ENCODE measurements at places on chromosomes 4 and X.

DNA sequence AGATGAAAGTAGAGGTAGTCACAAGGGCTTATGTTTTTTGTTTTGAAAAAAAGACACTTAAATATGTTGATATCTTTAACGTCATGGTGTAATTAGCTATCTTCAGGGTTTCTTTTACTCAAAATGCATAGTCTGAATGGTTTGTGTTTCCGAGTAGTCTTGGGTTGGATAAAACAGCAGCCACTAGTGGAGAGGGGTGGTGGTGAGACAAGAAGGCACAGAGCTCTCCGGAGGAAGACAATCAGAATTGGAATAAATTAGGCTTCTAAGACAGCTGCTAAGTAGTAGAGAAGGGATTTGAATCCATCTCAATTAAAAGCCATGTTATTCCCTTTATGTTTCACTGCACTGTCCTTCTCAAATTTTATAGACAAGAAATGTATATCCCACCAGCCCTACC lies 240.4 kb upstream of the VEGFC start:
- H3K4me1 ChIP-seq: no peaks in the 10 kb centered on the region
- no peak for DNase-seq
- H3K27me3 ChIP-seq: no peaks in the 10 kb centered on the region
- no peak overlapping the region for H3K4me3 ChIP-seq

DNA sequence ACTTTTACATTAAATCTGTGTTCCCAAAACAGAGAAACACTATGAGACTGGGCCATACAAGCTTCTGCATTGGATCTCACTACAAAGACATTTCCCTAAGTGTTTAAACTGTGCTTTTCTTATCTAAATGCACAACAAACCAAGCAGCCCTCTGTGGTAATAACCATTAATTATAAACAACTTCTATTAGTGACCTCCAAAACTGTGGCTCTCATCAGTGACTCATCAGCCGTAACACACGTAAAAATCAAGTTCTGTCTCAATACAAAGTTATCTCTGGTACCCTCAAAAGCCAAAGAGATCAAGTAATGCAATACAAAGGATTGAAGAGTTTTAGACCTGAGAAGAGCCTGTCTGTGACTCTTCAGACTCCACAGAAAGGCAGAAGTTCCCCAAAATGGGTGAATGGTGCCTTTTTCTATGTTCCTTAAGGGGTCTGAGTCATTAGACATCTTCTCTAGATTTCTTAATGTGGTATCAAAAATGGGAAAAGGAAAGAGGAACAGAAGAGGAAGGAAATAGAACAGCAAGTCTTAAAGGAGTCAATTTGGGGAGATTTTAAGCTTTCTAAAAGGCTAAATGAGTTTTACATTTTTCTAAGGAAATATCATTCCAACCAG lies 189.8 kb upstream of the PPP1R2C start:
- H3K4me1 ChIP-seq: no peaks in the 10 kb centered on the region
- no peak for DNase-seq
- no peak overlapping the region for H3K27ac ChIP-seq
- no peak overlapping the region for H3K4me3 ChIP-seq
- H3K36me3 ChIP-seq: no peaks in the 10 kb centered on the region
- H3K27me3 ChIP-seq: no peaks in the 10 kb centered on the region

DNA sequence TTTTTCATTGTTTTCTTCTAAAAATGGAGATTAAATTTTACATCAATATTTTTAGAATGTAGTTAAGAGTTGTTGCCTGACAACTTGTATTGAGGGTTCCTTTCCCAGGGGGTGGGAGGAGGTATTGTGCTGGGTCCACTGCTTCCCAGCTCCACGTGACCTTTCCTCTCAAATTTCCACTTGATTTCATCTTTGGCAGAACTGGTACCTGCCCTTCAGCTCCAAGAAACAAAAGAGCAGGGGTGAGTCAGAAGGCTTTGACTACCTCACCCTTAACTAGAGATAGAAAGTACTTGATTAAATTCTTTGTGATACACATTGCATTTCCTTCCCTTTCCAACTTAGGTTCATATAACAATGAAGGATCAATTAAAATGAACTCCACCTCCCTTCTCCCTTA lies 19.7 kb downstream of the TRIM2 start:
- peak overlapping the region; percentile 96 for H3K27ac ChIP-seq
- H3K27me3 ChIP-seq: no peaks in the 10 kb centered on the region
- peaks cover 36% of the 10 kb centered on the region for H3K4me1 ChIP-seq
- H3K4me3 ChIP-seq: peak overlapping the region; percentile 63
- no peak for DNase-seq

- H3K4me1 ChIP-seq: no peaks in the 10 kb centered on the region
- no peaks in the 10 kb centered on the region for H3K27me3 ChIP-seq
- H3K4me3 ChIP-seq: peak overlapping the region; percentile 38
Measured at GRCh38 chrX:154020536-154021115, 924 bp upstream of the IRAK1 start.

DNA sequence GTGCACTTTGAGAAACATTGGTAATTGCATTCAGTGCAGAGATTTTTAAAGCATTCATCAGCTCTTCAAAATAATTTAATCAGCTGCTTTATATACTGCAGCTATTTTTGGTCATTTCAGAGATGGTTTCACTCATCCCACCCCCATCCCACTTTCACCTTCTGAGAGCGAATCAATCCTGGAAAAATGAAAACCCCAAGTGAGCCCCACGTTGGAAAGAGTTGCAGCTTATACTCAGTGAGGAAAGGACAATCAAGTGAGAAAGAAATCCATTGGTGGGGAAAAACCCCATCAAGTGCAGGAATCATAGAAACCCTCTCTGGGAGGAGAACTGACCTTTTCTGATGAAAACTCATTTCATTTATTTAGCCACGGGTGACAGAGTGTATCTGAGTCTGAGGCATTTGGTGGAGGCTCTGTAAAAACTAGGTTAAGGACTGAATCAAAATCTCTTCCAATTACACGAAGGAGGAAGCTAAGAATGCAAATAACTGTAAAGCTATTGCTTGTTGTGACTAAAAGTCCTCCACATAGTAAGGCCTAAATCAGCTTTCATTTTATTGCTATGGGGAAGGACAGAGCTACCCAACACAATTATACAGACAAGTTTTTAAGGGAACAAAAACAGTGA lies 240.4 kb upstream of the PGRMC2 start:
- no peak for DNase-seq
- no peak overlapping the region for H3K4me3 ChIP-seq
- peaks cover 38% of the 10 kb centered on the region for H3K4me1 ChIP-seq
- no peaks in the 10 kb centered on the region for H3K36me3 ChIP-seq

- no peak for DNase-seq
- H3K27me3 ChIP-seq: no peaks in the 10 kb centered on the region
- H3K4me1 ChIP-seq: no peaks in the 10 kb centered on the region
- H3K4me3 ChIP-seq: no peak overlapping the region
Measured at GRCh38 chr4:109332926-109333464, 30.5 kb upstream of the COL25A1 start.

DNA sequence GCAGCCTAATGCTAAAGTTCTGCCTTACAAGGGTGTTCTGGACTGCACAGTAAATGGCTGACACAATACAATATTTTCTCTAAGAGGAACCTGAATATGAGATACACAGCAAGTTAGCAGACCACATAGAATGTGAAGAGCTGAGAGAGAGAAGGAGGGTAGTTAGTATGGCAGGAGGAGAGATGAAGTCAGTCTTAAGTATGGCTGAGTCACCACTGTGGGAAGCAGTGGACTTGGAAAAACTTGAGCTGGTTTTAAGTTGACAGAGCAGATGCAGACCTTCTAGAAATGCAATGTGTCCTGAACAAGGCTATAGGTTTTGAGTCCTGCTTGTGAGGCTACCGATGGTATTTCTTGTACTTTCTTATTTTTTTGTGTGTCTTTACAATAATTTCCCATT lies 172.5 kb downstream of the SH2D1A start:
- H3K27ac ChIP-seq: no peak overlapping the region
- H3K4me1 ChIP-seq: no peaks in the 10 kb centered on the region
- H3K27me3 ChIP-seq: no peaks in the 10 kb centered on the region
- no peak for DNase-seq
- no peaks in the 10 kb centered on the region for H3K36me3 ChIP-seq

DNA sequence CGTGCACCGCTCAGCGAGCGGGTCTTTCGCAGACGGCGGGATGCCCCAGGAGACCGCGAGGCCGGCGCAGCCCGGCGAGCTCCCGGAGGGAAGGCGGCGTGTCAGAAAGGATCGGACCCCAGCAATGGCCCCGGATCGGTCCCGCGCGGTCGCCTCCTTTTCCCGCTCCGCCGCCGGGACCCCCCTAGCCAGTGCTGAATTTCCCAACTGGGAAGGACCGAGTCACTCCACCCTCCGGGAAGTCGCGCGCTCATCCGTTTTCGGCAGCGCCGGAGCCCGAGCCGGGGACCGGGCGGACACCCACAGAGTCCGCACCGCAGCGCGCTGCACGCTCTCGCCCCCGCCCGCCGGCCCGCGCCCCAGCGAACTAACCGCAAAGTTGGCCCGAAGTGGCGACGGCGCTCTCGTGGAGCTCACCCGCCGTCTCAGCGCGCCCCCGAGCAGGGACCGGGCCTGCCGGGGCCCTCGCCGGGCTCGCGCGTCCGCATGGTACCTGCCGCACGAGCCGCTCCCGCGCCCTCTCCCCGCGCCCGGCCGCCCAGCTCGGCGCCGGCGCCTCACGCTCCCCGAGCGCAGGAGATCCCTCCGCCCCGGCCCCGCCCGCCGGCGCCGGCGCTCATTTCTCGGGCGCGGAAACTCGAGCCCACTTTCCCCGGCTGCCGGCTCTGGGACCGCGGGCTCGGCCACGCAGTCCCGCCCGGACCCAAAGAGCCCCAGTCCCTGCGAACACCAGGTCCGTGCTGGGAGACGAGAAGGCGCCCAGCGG lies at the start of gene FAT1:
Gene FAT1, minus strand, starts transcription at position 565 of the 766 bp plus-strand sequence. CDS start 14,029 bp downstream, outside the sequence.
- peak within 1 kb of the TSS; percentile 90 for H3K27ac ChIP-seq
- H3K36me3 ChIP-seq: no peaks in the 10 kb centered on the region
- H3K4me3 ChIP-seq: peak within 1 kb of the TSS; percentile 87
- DNase-seq: peak; percentile 85
- H3K27me3 ChIP-seq: no peaks in the 10 kb centered on the region

- no peaks in the 10 kb centered on the region for H3K27me3 ChIP-seq
- no peak overlapping the region for H3K27ac ChIP-seq
- no peak overlapping the region for H3K4me3 ChIP-seq
- H3K36me3 ChIP-seq: no peaks in the 10 kb centered on the region
- H3K4me1 ChIP-seq: no peaks in the 10 kb centered on the region
- no peak for DNase-seq
Measured at GRCh38 chr4:109589119-109589518, 29.1 kb downstream of the MCUB start.

DNA sequence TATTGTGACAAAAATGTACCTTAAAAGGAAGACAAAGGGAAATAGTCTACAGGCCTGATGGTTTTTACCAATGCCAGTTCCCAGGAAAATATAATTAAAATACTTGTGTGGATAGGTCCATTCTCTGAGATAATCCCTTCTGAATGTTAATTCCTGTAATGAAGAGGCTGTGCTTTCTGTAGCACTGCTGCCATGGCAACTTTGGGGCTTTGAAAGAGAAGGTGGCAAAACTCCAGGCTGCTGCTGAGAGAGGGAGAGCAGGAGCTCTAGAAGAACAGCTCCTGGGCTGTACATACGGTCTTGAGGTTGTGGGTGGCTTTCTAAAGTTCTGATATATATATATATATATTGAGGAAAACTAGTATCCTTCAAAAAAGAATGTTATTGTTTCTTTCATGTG lies 125.4 kb downstream of the PDLIM5 start:
- H3K27me3 ChIP-seq: no peaks in the 10 kb centered on the region
- no peak overlapping the region for H3K4me3 ChIP-seq
- H3K36me3 ChIP-seq: peaks cover 4% of the 10 kb centered on the region
- no peaks in the 10 kb centered on the region for H3K4me1 ChIP-seq

DNA sequence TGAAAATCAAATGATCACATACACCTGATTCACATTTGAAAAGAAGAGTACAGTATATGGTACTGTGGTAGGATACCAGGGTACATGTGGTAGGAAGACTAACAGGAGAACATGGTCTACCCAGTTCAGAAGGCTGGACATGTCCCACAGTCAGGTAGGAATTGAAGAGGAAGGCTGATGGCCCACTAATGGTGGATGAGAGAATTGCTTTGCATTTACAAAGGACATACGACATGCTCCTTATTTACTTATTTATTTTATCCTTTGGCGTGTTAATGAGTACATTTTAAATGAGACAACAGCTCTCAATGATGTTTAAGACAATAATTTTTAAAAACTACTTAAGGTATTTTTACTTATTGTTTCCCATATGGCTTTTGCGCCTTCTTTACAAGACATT lies 106.7 kb upstream of the BMP2K start:
- no peaks in the 10 kb centered on the region for H3K36me3 ChIP-seq
- H3K4me3 ChIP-seq: no peak overlapping the region
- H3K27me3 ChIP-seq: no peaks in the 10 kb centered on the region
- no peak overlapping the region for H3K27ac ChIP-seq
- DNase-seq: no peak
- no peaks in the 10 kb centered on the region for H3K4me1 ChIP-seq

- no peak overlapping the region for H3K4me3 ChIP-seq
- no peak overlapping the region for H3K27ac ChIP-seq
Measured at GRCh38 chr4:76630741-76631140, 195.7 kb downstream of the SHROOM3 start.

- H3K27me3 ChIP-seq: no peaks in the 10 kb centered on the region
- no peaks in the 10 kb centered on the region for H3K36me3 ChIP-seq
- no peaks in the 10 kb centered on the region for H3K4me1 ChIP-seq
- no peak overlapping the region for H3K4me3 ChIP-seq
- DNase-seq: no peak
Measured at GRCh38 chrX:11688201-11688600, 22.5 kb upstream of the ARHGAP6 start.

- no peak overlapping the region for H3K27ac ChIP-seq
- H3K27me3 ChIP-seq: no peaks in the 10 kb centered on the region
- H3K36me3 ChIP-seq: no peaks in the 10 kb centered on the region
- H3K4me1 ChIP-seq: no peaks in the 10 kb centered on the region
- H3K4me3 ChIP-seq: no peak overlapping the region
Measured at GRCh38 chrX:113868177-113868576, 715.7 kb upstream of the HTR2C start.

GRCh38 chr4:137032222-137032621 lies 500.1 kb downstream of the PCDH18 start:
- H3K27ac ChIP-seq: no peak overlapping the region
- no peaks in the 10 kb centered on the region for H3K27me3 ChIP-seq
- H3K36me3 ChIP-seq: no peaks in the 10 kb centered on the region
- no peaks in the 10 kb centered on the region for H3K4me1 ChIP-seq

GRCh38 chr4:121344098-121344497 lies 36.7 kb downstream of the QRFPR start:
- H3K36me3 ChIP-seq: no peaks in the 10 kb centered on the region
- no peaks in the 10 kb centered on the region for H3K4me1 ChIP-seq
- no peak overlapping the region for H3K4me3 ChIP-seq
- no peak overlapping the region for H3K27ac ChIP-seq
- no peak for DNase-seq

GRCh38 chrX:71533516-71533850 lies 579 bp downstream of the OGT start:
- no peak for DNase-seq
- peak overlapping the region; percentile 88 for H3K27ac ChIP-seq
- H3K4me3 ChIP-seq: peak overlapping the region; percentile 63
- H3K36me3 ChIP-seq: no peaks in the 10 kb centered on the region

DNA sequence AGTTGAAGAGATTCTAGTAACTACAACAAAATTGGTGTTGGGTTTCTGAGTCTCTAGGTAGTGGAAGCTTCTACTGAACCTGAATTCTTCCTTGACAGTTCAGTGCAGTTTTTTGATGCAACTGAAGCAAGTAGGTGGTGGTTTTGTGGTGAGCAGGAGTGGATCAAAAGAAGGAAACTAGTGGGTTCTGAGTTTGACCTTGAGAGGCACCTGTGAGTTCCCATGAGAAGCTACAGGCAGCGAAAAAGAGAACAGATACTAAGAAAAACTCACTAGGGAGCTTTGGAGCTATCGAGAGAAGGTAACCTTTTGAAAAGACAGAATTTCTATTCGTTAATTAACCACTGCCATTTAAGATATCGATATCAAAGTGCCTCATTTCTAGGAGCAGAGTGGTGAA lies 145.2 kb downstream of the PDHA2 start:
- no peak overlapping the region for H3K27ac ChIP-seq
- H3K27me3 ChIP-seq: no peaks in the 10 kb centered on the region
- no peaks in the 10 kb centered on the region for H3K36me3 ChIP-seq
- H3K4me3 ChIP-seq: no peak overlapping the region
